ENCODE measurements at places on chromosomes 5 and 9.

DNA sequence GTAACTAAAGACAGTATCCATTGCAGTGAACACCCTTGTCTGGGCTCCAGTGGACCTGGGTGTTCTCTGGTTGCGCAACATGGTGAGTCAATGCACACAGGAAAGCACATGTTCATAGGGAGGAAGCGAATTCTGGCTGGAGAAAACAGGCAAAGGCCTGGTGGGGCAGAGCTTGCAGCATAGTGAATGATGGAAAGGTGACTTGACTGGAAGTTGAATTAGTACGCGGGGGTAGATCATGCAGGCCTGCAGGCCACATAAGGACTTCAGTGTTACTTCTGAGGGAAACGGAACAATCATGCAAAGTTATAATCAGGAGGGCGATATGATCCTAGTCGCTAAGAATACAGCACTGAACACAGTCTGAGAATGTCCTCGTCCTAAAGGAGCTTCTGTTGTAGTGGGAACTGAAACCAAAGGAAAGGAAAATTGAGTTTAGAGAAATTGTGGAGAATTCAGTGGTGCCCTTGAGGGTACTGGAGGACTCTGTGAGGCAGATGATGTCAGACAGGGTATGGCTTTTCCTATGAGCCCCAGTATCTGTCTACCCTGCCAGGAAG lies 71.9 kb upstream of the RANBP3L start:
- DNase-seq, result no peak

DNA sequence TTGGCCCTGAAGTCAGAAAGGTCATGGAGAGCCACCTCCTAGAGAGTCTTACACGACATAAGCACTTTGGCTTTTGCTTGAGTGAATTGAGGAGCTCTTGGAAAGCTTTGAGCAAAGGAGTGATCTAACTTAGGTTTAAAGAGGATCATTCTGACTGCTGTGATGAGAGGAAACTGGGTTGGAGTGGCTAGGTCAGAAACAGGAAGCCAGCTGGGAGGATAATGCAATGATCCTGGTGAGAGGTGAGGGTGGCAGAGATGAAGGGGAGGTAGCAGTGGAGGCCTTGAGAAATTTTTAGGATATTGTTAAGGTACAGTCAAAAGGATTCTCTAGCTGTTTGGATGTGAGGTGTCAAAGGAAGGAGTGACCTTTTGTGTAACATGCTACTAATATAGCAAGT lies 32.2 kb upstream of the ROPN1L start:
- no peak for DNase-seq

DNA sequence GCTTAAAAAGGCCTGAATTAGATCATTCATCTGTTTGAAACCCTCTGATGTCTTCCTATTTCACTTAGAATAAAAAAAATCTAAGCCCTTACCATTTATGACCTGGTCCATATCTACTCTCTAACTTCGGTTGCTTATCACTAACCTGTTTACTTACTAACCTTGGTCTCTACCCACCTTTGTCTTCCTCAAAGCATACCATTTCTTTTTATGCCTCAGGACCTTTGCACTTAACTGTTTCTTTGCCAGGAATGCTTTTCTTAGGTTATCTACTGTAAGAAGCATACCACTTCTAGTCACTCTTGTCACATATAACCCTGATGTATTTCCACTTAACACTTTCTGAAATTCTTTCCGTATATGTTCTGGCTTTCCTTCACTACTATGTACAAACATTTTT lies 67.0 kb downstream of the UHRF2 start:
- DNase-seq, result no peak

GRCh38 chr5:126100767-126101166 lies 322.4 kb upstream of the GRAMD2B start:
- DNase-seq, result no peak

DNA sequence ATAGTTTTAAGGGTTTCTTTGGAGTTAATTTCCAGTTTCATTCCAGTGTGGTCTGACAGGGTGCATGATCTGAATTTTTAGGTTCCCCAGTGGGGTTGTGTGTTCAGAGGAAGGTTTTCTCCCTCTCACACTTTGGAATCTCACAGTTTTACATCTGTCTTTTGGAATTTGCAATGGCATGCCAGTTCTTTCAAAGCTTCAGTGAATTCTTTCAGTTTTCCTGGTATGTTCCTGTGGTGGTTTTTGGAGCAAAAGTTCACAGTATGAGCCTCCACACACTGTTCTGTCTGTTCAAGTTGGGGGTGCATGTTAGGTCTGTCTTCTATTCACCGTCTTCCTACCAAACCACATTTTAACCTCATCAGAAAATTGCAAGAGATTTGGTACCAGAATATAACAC lies 624.2 kb downstream of the KCTD16 start:
- no peak for DNase-seq

GRCh38 chr5:124040799-124041198 lies 528.8 kb downstream of the CSNK1G3 start:
- no peak for DNase-seq

DNA sequence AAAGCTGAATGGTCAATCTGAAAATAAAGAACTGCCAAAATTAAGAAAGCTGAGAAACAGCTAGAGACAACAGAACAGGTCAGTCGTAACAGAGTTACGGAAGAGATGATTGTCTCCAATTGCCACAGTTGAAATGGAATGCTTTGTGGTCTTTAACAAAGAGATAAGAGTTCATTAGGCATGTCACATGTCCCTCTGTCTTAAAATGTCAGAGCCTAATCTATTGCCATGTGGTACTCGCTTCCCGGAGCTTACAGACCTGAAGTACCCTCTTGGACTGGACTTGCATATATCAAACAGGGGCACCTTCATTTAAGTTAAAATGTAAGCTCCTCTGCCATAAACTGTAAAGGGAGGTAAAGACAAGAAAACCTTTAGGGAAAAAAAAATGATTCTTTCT lies 19.7 kb downstream of the TTC39B start:
- DNase-seq, result no peak

DNA sequence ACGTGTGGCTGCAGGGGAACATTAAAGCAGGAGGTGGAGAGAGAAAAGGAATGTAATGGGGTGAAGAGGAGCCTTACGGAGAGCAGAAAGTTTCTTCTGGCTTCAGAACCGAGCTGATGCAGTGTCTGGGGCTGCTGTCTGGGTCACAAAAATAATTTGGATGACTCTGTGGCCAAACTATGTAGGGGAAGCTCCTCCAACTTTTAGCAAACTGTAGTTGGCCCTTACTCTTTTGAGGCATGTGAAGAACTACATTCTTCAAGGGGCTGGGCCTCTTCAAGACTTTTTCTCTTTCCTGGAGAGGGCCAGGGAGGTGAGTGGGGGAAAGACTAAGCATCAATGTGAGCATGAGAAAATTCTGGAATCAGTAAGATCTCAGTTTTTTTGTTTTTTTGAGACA lies 31.9 kb upstream of the SPARC start:
- DNase-seq, result no peak

- DNase-seq, result no peak
Measured at GRCh38 chr9:116144555-116144954, 9.0 kb upstream of the PAPPA start.

- DNase-seq, result no peak
Measured at GRCh38 chr9:116700882-116701865, 14.1 kb downstream of the TRIM32 start.

- DNase-seq, result no peak
Measured at GRCh38 chr9:113609562-113610318, 146.2 kb downstream of the RGS3 start.

GRCh38 chr5:151497391-151498002 lies 50.1 kb downstream of the SLC36A1 start:
- DNase-seq, result no peak

DNA sequence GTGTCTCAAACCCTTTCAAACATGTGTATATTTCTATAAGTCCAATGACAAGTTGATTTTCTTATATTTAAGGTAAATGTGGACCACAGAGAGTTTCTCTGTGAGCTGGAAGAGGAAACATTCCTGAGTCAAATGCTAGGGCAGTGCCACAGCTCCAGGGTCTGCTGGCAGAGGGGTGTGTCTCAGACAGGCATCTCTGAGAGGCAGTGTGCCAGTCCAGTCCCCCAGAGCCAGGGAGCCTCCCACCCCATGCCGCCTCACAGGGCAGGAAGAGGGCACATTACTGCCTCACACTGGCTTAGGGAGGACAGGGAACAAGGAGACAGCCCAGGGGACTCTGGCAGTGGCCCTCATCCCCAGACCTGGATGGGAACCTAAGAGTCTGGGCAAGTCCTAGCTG lies 120.2 kb downstream of the TENT4A start:
- no peak for DNase-seq

- DNase-seq, result no peak
Measured at GRCh38 chr9:131069699-131070098, 26.6 kb upstream of the AIF1L start.

GRCh38 chr5:68673106-68673822 lies 420.6 kb upstream of the SLC30A5 start:
- no peak for DNase-seq

- DNase-seq, result no peak
Measured at GRCh38 chr9:69357030-69357775, 32.2 kb downstream of the ENTREP1 start.

GRCh38 chr5:88979726-88980125 lies 96.7 kb upstream of the MEF2C start:
- no peak for DNase-seq

- no peak for DNase-seq
Measured at GRCh38 chr5:137921931-137922330, 32.7 kb downstream of the PKD2L2 start.

- DNase-seq, result no peak
Measured at GRCh38 chr5:176413255-176413565, 3.1 kb downstream of the CLTB start.

DNA sequence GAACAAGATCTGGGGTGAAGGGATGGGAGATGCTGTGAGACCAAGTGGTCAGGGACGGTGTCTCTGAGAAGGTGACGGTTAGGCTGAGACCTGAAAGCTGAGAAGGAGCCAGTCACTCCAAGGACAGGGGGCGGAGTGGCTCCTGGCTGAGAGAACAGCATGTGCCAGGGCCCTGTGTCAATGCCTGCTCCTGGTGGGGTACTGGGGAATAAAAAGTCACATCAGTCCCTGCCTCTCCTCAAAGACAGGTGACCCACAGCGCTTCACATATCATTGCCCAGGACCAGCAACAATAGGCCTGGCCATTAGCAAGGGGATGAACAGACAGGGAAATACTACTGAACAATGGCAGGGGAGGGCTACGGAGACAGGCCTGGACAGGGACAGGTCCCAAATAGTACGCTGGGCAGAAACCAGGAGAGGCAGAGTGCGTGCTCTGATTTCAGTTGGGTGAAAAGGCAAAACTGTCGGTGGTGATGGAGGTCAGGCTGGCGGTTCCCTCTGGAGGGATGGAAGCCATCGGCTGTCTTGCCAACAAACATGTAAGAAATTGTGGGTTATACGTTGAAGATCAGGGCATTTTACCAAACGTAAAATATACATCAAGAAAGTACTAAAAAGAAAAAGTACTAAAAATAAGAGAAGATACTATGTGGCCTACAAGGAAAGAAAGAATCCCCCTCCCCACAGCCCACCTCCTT lies 64.3 kb downstream of the C9orf50 start:
- DNase-seq, result no peak

Measured in effector memory CD4-positive, alpha-beta T cell (primary cell).